ENCODE measurements at places on chromosomes 16 and 17. TPM values are rescaled to one million over a fixed set of nuclear protein-coding genes. Genes with fewer than 3 reads are reported as not detected.

Gene ATP2C2
- polyA plus RNA-seq, result 17.4 TPM

- H3K4me1 ChIP-seq, result peaks cover 13% of the 10 kb centered on the region
- H3K27ac ChIP-seq, result peak overlapping the region; percentile 64
- no peak for DNase-seq
- H3K36me3 ChIP-seq, result peaks cover 32% of the 10 kb centered on the region
- H3K27me3 ChIP-seq, result no peaks in the 10 kb centered on the region
These were observed 6.8 kb downstream of the HSBP1 start for GRCh38 chr16:83814659-83814985.

Gene KRT36
- not detected for polyA plus RNA-seq

GRCh38 chr17:51617986-51618385 is 357.6 kb downstream of the UTP18 start:
- no peaks in the 10 kb centered on the region for H3K27me3 ChIP-seq
- H3K27ac ChIP-seq, result no peak overlapping the region
- no peak overlapping the region for H3K4me3 ChIP-seq
- H3K36me3 ChIP-seq, result no peaks in the 10 kb centered on the region
- no peaks in the 10 kb centered on the region for H3K4me1 ChIP-seq

Gene SLC25A19
- polyA plus RNA-seq, result 6.5 TPM

GRCh38 chr17:81687770-81688541 is 4.1 kb downstream of the HGS start:
- no peak overlapping the region for H3K27ac ChIP-seq
- no peak overlapping the region for H3K4me3 ChIP-seq
- no peaks in the 10 kb centered on the region for H3K27me3 ChIP-seq
- H3K4me1 ChIP-seq, result peaks cover 22% of the 10 kb centered on the region
- no peak for DNase-seq

Gene METRNL
- 12.7 TPM for polyA plus RNA-seq

GRCh38 chr16:85285681-85286065 is 173.4 kb upstream of the CIBAR2 start:
- H3K27ac ChIP-seq, result no peak overlapping the region
- H3K4me1 ChIP-seq, result peaks cover under 1% of the 10 kb centered on the region
- no peaks in the 10 kb centered on the region for H3K36me3 ChIP-seq
- no peaks in the 10 kb centered on the region for H3K27me3 ChIP-seq
- H3K4me3 ChIP-seq, result no peak overlapping the region

DNA sequence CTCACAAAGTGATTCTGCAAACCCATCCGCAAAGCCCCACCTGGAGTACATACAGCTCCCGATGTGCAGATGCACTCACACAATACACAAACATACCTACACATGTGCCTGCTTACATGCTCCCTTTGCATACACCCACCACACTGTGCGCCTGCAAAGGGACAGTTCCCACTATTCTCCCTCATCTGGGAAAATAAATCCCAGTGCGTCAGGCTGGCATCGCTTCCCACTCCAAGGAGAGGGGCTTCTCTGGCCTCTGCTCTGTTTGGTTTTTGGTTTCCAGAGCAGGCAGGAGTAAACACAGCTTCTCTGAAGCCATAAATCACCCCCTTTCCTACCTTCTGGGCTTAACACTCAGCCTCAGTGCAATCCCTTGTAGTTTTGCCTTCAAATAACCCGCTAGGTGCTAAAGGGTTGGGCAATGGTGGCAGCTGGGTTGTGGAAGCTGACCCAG is 14.7 kb downstream of the HOXB4 start:
- no peaks in the 10 kb centered on the region for H3K36me3 ChIP-seq
- peaks cover 90% of the 10 kb centered on the region for H3K27me3 ChIP-seq
- H3K4me3 ChIP-seq, result no peak overlapping the region
- DNase-seq, result no peak
- H3K27ac ChIP-seq, result peak overlapping the region; percentile 67

- H3K4me3 ChIP-seq, result no peak overlapping the region
- no peaks in the 10 kb centered on the region for H3K36me3 ChIP-seq
- no peaks in the 10 kb centered on the region for H3K4me1 ChIP-seq
- peaks cover 4% of the 10 kb centered on the region for H3K27me3 ChIP-seq
- no peak for DNase-seq
- H3K27ac ChIP-seq, result no peak overlapping the region
These were observed 51.8 kb downstream of the CA10 start for GRCh38 chr17:52106638-52107261.

Gene TBC1D28
- 0.14 TPM for polyA plus RNA-seq

Gene LRRC3C
- polyA plus RNA-seq, result not detected

DNA sequence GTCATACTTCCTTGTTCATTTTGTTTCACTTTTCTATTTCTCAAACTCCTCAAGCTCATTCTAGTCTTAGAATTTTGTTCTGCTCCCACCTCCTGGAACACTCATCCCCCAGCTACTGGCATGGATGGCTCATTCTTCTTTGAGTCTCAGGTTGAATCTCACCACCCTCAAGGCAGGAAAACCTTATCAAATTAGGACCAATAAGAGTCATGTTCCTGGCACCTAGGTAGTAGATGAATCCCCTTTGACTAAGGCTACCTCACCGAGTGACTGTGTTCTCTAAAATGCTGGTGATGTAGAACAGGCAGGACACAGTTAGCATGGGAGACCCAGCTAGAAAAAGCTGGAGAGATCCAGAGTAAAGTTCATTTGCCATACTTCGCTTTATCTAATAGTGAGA is 1050.8 kb upstream of the EEF2KMT start:
- H3K27me3 ChIP-seq, result no peaks in the 10 kb centered on the region
- DNase-seq, result no peak
- no peak overlapping the region for H3K4me3 ChIP-seq
- H3K27ac ChIP-seq, result no peak overlapping the region
- H3K36me3 ChIP-seq, result no peaks in the 10 kb centered on the region

DNA sequence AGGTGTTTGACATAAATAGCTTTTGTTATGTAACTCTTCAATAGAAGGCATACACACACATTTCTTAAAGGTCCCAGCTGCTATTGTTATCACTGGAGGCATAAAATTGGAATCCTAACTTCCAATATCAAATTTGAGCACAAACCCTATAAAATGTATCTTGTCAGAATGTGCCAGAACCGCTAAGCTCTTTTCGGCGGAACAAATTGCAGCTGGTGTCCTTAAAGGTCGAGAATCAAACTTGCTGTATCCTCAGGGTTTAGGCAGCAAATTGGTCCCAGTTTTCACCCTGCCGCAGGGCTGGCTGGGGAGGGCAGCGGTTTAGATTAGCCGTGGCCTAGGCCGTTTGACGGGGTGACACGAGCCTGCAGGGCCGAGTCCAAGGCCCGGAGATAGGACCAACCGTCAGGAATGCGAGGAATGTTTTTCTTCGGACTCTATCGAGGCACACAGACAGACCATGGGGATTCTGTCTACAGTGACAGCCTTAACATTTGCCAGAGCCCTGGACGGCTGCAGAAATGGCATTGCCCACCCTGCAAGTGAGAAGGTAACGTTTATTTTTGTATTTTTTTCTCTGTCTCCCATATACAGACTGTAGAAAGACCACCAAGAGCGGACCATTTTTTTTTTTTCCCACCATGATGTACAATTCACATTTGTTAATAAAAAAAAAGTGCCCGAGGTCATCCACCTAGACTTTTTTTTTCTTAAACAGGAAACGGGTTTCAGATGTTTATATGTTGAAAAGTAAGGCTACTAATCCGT is 297.1 kb downstream of the IRF8 start:
- H3K4me1 ChIP-seq, result no peaks in the 10 kb centered on the region
- no peak overlapping the region for H3K4me3 ChIP-seq
- DNase-seq, result no peak
- no peaks in the 10 kb centered on the region for H3K36me3 ChIP-seq

DNA sequence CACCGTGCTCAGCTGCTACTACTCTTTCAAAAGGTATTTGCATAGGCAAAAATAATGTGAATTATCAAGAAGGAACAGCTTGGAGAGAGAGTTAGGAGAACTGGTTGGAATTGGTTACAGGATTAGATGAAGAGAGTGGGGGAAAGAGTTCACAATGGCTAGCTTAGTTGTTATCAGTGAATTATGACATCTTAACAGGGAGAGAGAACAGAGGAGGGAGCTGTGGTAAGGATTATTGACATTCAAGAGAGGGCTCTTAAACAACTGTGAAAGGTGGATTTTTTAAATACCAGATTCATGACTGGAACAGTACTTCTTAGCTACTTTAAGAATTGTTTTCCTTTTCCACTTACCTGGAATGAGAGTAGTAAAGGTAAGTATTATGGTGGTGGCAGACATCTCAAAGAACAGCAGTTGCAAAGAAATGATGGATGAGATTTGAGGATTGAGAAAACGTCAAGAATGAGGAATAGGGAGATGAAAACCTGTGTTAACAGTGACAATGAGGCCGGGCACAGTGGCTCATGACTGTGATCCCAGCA is 43.9 kb upstream of the SLC5A11 start:
- H3K27ac ChIP-seq, result no peak overlapping the region
- H3K4me1 ChIP-seq, result no peaks in the 10 kb centered on the region
- DNase-seq, result peak; percentile 17
- no peak overlapping the region for H3K4me3 ChIP-seq
- H3K36me3 ChIP-seq, result peaks cover 100% of the 10 kb centered on the region

DNA sequence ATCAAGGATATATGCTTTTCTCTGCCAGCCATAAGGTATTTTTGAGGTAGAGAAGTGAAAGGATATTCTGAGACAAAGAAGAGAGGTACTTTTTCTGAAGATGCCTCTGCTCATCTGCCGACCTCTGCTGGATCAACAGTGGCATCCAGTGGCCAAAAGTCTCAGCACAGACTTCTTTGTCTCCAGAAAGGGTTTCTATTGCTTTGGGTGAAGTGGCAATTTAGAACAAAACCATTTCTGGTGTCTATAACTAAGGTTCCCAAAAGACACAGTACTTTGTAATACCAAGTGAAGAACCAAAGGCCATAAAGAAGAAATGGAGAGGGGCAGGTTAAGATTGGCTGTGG is 155.2 kb upstream of the C17orf78 start:
- no peaks in the 10 kb centered on the region for H3K4me1 ChIP-seq
- H3K27ac ChIP-seq, result no peak overlapping the region
- no peak overlapping the region for H3K4me3 ChIP-seq

DNA sequence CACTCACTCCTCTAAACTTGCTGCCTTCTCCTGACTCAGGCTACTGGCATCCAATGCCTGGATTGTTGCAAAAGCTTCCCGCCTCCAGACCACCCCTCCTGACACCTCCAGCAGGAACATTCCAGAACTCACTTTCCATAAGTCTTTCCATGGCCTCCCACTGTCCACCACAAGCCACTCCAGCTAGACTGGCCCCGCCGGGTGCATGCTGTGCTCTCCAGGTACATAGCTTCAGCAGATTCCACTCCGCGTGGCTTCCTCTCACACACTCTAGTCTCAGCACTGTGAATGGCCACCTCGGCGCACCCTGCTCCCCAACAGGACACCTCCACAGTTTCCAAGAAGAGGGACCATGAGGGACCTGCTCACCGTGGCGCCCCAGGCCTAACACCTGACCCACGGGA is 25.9 kb upstream of the FAAP100 start:
- H3K27me3 ChIP-seq, result no peaks in the 10 kb centered on the region
- H3K27ac ChIP-seq, result peak overlapping the region; percentile 63
- H3K4me1 ChIP-seq, result peaks cover 29% of the 10 kb centered on the region
- no peak overlapping the region for H3K4me3 ChIP-seq
- no peak for DNase-seq
- H3K36me3 ChIP-seq, result no peaks in the 10 kb centered on the region

Gene ABCA6
- 50.3 TPM for polyA plus RNA-seq

Gene ZNF75A
- polyA plus RNA-seq, result 60.7 TPM

Gene KCNH6
- polyA plus RNA-seq, result 0.73 TPM

DNA sequence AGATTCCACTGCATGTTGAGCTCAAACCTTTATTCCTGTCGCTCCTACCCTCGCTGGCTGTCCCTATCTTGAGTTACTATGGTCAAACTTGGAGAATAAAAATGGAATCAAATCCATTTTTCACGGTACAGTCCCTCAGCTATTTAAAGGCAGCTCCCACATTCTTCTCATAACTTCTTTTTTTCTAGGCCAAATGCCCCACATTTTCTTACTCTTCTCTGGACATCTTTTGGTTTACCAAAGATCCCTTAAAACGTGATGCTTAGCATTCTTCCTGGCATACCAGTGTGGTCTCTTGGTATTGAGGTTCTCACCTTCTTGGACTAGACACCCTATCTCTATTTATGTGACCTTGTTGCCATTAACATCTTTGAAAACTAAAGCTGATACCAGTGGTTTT is 48.3 kb upstream of the MAF start:
- no peak for DNase-seq
- no peak overlapping the region for H3K4me3 ChIP-seq
- H3K4me1 ChIP-seq, result no peaks in the 10 kb centered on the region
- no peaks in the 10 kb centered on the region for H3K36me3 ChIP-seq

GRCh38 chr16:13936596-13937081 is 16.7 kb downstream of the ERCC4 start:
- H3K36me3 ChIP-seq, result no peaks in the 10 kb centered on the region
- H3K4me3 ChIP-seq, result no peak overlapping the region
- no peaks in the 10 kb centered on the region for H3K27me3 ChIP-seq
- no peak for DNase-seq

- H3K27ac ChIP-seq, result no peak overlapping the region
- H3K4me3 ChIP-seq, result no peak overlapping the region
- no peaks in the 10 kb centered on the region for H3K27me3 ChIP-seq
- H3K4me1 ChIP-seq, result no peaks in the 10 kb centered on the region
- DNase-seq, result no peak
These were observed 136.2 kb upstream of the RCVRN start for GRCh38 chr17:10041287-10041612.

- no peak for DNase-seq
- peaks cover 92% of the 10 kb centered on the region for H3K36me3 ChIP-seq
- no peak overlapping the region for H3K4me3 ChIP-seq
- H3K27ac ChIP-seq, result no peak overlapping the region
These were observed 16.9 kb upstream of the GLG1 start for GRCh38 chr16:74623839-74624235.

- H3K27ac ChIP-seq, result no peak overlapping the region
- DNase-seq, result no peak
These were observed 30.3 kb downstream of the IRF8 start for GRCh38 chr16:85929259-85929721.

GRCh38 chr16:28974007-28974436 is 556 bp upstream of the SPNS1 start:
- no peaks in the 10 kb centered on the region for H3K27me3 ChIP-seq
- peak; percentile 69 for DNase-seq
- peaks cover 11% of the 10 kb centered on the region for H3K4me1 ChIP-seq
- H3K27ac ChIP-seq, result peak overlapping the region; percentile 86

Gene RASL10B
- polyA plus RNA-seq, result 3.4 TPM

- H3K27me3 ChIP-seq, result no peaks in the 10 kb centered on the region
- H3K4me3 ChIP-seq, result no peak overlapping the region
- H3K4me1 ChIP-seq, result peaks cover 23% of the 10 kb centered on the region
- no peak for DNase-seq
- H3K27ac ChIP-seq, result peak overlapping the region; percentile 55
These were observed 225.9 kb downstream of the SEC14L1 start for GRCh38 chr17:77366558-77367245.

Gene EPX
- 0.63 TPM for polyA plus RNA-seq

GRCh38 chr17:3475251-3475685 is 529 bp upstream of the ASPA start:
- H3K27me3 ChIP-seq, result no peaks in the 10 kb centered on the region
- peak overlapping the region; percentile 65 for H3K27ac ChIP-seq
- H3K4me3 ChIP-seq, result no peak overlapping the region
- H3K4me1 ChIP-seq, result peaks cover 3% of the 10 kb centered on the region
- DNase-seq, result no peak

Gene PSMD11
- polyA plus RNA-seq, result 80.3 TPM

All from left lung (tissue), 14 donors.